ENCODE measurements at places on chromosomes 13 and 19.

DNA sequence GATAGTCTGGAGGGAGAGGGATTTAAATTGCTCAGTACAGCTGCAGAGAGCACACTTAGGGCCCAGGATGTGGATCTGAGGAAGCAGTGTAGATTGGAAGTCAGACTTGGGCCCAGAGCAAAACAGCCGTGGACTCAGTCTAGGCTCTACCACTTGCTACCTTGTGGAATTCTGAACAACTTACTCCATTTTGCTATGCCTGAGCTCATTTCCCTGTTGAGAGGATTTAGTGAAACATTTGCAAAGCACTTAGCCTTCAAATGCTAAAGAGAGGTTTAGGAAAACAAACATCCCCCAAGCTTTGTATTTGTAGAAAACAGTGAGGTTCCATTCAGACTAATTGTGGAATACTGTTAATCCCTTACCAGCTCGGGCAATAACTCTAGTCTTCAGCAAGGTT lies 453.4 kb upstream of the ZNF507 start:
- DNase-seq = no peak

DNA sequence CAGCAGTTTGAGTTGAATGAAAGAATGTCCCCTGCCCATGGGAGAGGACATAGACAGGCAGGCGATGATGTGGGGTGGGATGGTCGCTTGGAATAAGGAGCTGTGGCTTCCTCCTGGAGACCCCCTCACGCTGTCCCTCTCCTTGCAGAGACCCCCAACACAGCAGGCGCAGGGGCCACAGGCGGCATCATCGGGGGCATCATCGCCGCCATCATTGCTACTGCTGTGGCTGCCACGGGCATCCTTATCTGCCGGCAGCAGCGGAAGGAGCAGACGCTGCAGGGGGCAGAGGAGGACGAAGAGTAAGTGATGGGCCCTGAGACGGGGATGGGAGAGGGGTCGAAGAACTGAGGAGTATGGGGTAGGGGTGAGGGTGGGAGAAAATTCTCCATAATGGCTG lies 9.0 kb upstream of the TOMM40 start:
- no peak for DNase-seq

- no peak for DNase-seq
Measured at GRCh38 chr13:113584870-113585671, 518 bp downstream of the TFDP1 start.

- DNase-seq = no peak
Measured at GRCh38 chr13:46894568-46894967, 2.3 kb downstream of the HTR2A start.

GRCh38 chr19:52269338-52270261 lies at the start of gene ZNF766:
Gene ZNF766, plus strand, starts transcription at chr19:52269587. Its CDS starts 27 bp downstream, at chr19:52269614.
- DNase-seq = peak; percentile 82

GRCh38 chr19:16038196-16038695 lies 38.0 kb upstream of the TPM4 start:
- DNase-seq = no peak

DNA sequence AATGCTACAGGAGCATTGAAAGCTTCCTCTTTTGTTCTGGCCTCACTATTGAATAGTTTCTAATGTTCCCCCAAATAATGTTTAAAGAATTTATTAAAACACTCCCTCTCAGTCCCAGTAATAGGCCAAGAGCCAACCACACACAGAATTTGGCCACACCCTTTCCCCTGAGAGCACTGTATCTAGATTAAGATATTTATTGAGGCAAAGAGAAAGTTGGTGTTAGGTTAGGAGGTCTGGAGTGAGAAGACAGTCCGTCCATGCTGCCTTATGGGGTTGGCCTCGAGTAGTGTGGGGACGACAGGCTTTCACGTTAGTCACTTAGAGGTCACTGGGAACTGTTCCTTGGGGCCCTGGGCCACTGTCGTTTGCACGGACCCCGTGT lies 122.9 kb upstream of the RNF113B start:
- no peak for DNase-seq

DNA sequence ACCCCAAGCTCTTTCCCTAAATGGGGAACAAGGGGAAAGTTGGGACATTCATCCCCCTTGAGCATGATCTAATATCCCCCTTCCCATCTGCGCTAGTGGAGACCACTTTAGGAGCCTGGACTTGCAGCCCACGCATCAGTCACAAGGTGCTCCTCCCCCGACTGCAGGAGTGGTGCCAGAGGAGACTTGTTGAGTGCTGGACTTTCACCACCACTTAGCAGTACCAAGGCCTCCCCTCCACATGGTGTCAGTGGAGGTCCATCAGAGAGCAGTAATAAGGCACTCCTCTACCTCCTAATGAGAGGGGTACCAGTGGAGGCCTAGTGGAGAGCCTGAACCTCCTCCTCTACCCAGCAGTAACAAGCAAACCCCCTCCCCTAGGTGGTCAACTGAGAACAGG lies 22.5 kb downstream of the CAB39L start:
- DNase-seq = no peak

GRCh38 chr13:37752146-37752545 lies 117.4 kb downstream of the TRPC4 start:
- no peak for DNase-seq

- no peak for DNase-seq
Measured at GRCh38 chr13:25351404-25351803, 20.4 kb upstream of the ATP8A2 start.

DNA sequence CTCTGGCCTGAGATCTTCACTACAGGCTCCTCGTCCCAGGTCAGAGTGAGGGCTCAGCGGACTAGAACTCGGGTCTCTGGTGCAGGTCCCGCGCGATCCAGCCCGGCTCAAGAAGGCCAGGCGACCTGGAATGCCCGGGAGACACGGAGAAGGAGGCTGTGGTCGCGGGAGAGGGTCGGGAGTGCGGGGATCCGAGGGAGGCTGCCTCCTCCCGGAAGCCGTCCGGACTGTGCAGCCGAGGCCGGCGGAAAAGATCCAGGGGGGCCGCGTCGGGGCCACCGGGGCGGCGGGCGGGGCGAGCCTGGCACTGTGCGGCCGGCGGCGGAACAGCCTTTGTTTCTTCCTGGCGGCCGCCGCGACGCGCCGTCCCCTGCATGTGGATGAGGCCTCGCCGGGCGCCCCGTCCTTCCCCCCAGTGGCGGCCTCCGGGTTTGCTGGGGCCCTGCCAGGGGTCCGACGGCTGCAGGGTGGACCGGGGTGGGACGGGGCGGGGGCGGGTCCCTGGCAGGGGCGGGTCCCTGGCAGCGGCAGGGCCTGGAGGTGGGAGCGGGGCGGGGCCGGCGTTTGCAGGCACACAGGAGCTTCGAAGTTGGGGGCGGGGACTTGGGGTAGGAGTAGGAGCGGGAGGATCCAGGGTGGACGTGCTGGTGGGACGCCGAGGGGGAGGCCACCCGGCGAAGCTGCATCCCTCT lies 1.0 kb upstream of the SLC7A10 start:
- no peak for DNase-seq

DNA sequence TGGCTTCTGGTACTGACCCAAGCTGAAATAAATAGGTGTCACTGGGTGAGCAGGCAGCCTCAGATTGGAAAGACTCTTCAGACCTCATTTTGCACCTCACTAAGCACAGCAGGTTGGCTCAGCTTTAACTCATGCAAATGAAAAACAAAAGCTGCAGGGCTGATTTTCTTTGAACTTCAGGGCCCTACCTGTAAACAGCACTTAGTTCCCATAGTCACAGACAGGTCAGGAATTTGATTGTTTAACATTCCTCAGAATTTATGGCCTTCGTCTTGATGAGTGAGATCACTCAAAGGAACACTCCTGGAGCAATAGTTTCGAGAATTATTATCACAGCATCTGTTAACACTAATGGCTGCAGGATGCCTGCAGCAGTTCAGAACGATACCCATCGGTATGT lies 718.5 kb downstream of the EFNB2 start:
- no peak for DNase-seq

- no peak for DNase-seq
Measured at GRCh38 chr19:18697680-18698079, 14.2 kb downstream of the CRTC1 start.

- no peak for DNase-seq
Measured at GRCh38 chr13:110557610-110558305, 3.8 kb downstream of the RAB20 start.

DNA sequence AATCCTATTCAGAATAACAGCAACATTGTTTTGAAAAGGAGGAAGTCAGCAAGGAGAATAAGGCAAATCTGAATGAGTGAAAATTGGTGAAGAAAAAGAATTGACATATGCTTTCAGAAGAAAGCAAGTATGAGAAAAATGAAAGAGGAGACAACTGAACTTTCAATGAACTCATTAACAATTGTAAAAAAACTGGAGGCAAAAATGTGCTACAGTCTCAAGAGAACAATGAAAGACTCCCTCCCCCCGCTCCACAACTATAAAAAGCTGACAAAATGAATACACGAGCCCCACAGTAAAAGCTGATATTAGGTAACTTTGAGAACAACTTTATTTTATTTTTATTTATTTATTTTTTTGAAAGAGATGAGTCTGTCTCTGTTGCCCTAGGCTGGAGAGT lies 373.1 kb downstream of the DIAPH3 start:
- DNase-seq = peak; percentile 17

- peak; percentile 3 for DNase-seq
Measured at GRCh38 chr13:107210723-107211030, 642.7 kb upstream of the ARGLU1 start.

All from fibroblast of skin of left biceps (primary cell).